Mammary epithelial cell (primary cell): ENCODE measurements at places on chromosomes 4 and X. TPM values are rescaled to one million over a fixed set of nuclear protein-coding genes. Genes with fewer than 3 reads are reported as not detected.

VCX2 gene
- polyA plus RNA-seq: not detected

SSX4B gene
- polyA plus RNA-seq: not detected

GPRIN3 gene
- polyA plus RNA-seq: not detected

TRIM2 gene
- polyA plus RNA-seq: 11.0 TPM

TIMM8A gene
- 16.0 TPM for polyA plus RNA-seq

MAGEC1 gene
- polyA plus RNA-seq: not detected
